ENCODE measurements at places on chromosomes 4 and X.

- DNase-seq = no peak
Observed at GRCh38 chr4:104625706-104626105, 131.0 kb upstream of the CXXC4 start.

- DNase-seq = no peak
Observed at GRCh38 chr4:10380735-10381134, 76.5 kb downstream of the ZNF518B start.

- no peak for DNase-seq
Observed at GRCh38 chrX:29952016-29952415, 263.3 kb upstream of the MAGEB2 start.

DNA sequence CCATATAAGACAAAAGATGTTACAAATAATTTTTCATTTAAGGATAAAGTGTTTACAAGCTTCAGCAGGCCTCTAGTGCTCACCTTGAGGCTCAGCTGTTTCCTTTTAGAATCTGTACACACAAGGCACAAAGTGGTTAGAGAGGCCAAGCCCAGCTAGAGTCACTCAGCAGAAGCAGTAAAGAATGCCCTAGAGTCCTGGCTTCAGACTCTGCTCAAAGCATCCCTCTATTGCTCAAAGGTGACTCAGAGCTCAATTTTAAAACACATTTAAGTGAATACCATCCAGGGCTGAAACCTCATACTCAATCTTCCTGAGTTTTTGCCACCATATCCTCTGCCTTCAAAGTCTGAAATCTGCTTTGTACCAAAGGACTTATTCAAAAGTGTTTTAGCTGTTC lies 22.6 kb upstream of the PHF8 start:
- no peak for DNase-seq

- DNase-seq = no peak
Observed at GRCh38 chr4:1201851-1202525, 29.6 kb upstream of the SPON2 start.

DNA sequence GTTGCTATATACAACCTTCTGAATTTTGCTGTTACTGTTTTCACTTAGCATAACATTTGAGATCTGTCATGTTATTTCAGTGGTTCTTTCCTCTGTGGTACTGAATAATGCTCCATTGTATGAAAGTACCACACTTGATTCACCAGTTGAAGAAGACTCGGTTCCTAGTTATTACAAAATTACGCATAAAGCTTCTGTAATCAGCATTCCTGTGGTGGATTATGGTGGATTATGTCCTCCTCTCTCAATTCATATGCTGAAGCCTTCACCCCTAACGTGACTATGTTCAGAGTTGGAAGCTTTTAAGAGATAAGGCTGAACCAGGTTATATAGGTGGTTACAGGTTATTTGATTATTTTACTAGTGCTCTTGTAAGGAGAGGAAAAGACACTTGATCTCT lies 2143.5 kb upstream of the AGA start:
- no peak for DNase-seq

- DNase-seq = no peak
Observed at GRCh38 chr4:74357965-74358364, 7.0 kb upstream of the EREG start.

DNA sequence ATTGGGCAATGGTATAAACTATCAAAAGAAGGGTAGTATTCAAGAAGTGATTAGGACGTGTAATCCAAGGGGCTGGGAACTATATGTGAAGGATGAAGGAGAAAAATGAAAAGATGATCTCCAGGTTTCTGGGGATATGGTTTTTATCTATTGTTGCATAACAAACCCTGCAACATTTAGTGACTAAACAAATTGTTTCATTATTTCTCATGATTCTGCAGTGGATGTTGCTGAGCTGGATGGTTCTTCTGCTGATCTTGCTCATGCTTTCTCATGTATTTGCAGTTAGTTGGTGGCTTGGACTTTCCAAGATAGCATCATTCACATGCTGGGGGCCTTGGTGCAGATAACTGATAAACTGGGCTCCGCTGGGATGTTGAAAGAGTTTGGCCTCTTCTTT lies 29.1 kb downstream of the PHOX2B start:
- no peak for DNase-seq

DNA sequence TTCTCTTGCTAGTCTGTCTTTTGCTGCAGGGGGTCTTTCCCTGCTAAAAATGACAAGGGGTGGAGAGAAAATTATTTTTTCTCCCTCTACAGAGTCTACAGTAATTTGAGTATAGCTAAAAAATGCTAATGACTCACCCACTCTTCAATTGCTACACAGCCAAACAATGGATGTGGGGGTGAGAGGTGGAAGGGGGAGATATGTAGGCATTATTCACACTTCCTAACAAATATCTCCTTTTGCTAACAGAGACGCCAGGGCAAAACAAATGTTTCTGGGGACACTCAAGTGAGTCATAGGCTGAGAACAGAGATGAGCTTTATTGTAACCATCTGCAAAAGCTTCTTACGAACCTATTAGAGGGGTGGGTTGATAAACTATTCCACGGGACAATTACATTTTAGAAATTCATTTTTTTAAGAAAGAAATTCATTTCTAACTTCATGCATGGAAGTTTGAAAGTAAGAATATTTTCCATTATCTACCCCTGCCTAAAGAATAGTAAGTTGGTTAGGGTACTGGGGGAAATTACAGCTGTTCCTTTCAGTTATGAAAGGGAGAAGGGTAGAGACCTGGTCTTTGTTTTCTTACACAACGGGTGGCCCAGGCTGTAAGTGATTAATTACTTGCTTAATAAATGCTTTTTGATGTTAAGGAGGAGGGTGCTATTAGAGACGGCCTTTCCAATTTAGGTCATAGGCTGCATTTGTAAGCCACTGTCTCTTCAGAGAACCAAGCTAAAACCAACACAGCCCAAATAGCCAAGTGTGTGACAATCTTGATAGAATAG lies 12.8 kb downstream of the SCD5 start:
- no peak for DNase-seq

- no peak for DNase-seq
Observed at GRCh38 chr4:185016101-185016940, 2.0 kb upstream of the HELT start.

DNA sequence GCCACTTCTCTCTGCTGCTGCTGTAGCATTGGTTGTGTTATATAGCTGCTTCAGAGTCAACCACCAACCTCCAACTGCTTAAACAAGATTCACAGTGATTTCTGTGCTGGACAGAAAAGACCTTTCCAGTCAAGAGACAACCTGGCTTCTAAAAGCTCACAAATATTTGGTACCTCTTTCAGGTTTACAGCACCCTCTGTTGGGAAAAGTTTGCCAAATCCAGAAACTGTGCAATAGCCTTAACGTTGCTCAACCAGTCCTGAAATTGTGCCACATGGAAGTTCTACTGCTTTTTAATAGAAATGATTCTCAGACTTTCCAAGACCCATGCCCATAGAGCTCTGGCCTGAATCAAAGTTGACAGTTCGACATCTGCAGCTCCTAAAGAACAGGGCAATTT lies 842.1 kb upstream of the HTR2C start:
- DNase-seq = no peak

GRCh38 chr4:88696630-88697029 lies 999 bp downstream of the NAP1L5 start:
- DNase-seq = no peak

- no peak for DNase-seq
Observed at GRCh38 chr4:2689825-2690700, 66.1 kb downstream of the TNIP2 start.

- DNase-seq = peak; percentile 5
Observed at GRCh38 chr4:74531963-74532794, 87.2 kb downstream of the AREG start.

DNA sequence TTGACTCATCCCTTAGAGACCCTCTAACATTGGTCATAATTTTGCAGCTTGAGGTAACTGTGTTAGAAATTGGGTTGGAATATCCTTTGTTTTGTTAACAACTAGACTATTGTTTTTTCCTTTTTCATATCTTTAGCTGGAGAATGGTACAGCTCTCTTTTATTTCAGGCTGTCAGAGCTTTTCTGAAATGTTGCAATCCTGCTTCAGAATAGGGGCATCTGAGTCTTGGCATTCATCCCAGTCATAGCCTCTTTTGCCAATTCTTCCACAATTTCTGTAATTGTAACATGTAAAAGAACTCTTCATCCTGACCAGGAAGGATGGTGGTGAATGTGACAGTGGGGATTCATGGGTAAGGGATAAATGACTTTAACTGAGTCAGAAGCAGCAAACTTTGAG lies 128.7 kb downstream of the FHIP1A start:
- no peak for DNase-seq

DNA sequence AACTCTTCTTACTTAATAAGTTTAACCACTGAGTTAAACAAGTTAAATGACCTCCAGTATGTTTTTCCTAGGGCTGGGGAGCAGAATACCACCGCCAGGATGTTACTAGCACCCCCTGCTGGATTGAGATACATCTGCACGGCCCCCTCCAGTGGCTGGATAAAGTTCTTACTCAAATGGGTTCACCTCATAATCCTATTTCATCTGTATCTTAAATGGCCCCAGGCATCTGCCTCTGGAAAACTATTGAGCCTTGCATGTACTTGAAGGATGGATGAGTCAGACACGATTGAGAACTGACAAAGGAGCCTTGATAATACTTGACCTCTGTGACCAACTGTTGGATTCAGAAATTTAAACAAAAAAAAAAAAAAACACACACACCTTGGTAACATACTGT lies 61.5 kb upstream of the MMAA start:
- no peak for DNase-seq

- no peak for DNase-seq
Observed at GRCh38 chrX:141405853-141406492, 163.7 kb upstream of the SPANXC start.

- no peak for DNase-seq
Observed at GRCh38 chr4:184810720-184811119, 15.0 kb downstream of the ACSL1 start.

DNA sequence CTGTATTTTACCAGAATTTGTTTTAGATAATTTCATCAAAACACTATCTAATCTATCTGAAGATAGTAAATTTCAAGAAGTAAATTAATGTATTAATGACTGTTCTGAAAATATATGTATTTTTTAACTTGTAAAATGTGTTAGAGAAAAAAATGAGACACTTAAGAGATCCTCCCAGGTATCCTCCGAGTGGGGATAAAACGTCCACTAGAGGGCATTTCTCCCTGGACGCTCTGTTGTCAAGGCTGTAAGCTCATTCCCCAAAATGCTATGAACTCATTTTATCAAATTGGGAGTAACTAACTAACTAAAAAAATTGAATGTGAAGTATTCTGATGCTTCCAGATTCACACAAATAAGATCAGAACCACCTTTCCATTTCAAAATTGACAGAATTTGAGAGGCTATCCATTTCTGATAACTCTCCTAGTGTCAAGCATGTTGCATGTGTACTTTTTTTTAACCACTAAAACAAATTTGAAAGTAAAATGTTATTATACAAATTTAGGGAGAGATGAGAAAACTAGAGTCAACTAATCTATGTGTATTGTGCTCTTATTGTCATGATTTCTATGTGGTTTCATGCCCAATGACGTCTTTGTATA lies 337.3 kb upstream of the HS3ST1 start:
- no peak for DNase-seq

GRCh38 chr4:33881176-33881575 lies 2363.1 kb downstream of the ARAP2 start:
- DNase-seq = no peak

DNA sequence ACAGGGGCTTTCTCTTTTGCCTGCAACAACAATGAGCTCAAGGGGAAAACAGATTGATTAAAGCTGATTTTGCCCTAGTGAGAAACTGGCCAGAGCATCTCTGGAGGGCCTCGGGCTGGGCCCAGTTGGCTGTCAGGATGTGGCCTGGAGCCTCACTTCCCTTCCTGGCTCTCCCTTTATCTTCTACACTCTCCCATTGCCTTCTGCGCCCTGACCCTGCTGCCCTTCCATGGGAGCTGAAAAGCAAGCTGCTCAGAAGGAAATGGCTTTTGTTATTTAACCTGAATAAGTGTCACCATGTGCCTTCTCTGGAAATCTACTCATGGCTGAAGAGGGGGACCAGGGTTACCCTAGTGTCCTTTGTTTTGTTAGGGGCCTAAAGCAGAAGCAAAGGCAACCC lies 43.8 kb downstream of the NHSL2 start:
- no peak for DNase-seq

DNA sequence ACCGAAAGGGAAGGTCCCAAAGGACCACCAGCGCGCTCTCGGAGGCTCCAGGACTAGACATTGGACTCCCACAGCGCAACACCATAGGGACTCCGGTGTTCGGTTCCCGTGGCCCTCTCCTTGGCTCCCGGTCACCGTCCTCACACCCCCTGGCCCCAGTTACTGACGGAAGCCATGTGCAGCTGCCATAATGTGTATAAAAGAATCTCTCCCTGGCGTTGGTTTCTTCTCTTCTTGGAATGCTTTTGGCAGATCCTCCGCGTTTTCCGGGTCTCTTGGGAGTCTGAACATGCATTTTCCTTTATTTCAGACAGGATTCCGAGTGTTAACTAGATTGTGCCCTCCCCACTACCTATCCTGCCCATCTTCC lies 69.8 kb downstream of the FBXO8 start:
- DNase-seq = no peak

GRCh38 chrX:84501798-84502628 lies at the start of gene HDX:
Gene HDX, minus strand, starts transcription at chrX:84502453. Its CDS starts 27,056 bp downstream, at chrX:84475397.
- DNase-seq = peak; percentile 73

GRCh38 chr4:22170353-22170752 lies 221.8 kb upstream of the KCNIP4 start:
- DNase-seq = no peak

- DNase-seq = no peak
Observed at GRCh38 chr4:93810340-93810992, 18.1 kb upstream of the ATOH1 start.

DNA sequence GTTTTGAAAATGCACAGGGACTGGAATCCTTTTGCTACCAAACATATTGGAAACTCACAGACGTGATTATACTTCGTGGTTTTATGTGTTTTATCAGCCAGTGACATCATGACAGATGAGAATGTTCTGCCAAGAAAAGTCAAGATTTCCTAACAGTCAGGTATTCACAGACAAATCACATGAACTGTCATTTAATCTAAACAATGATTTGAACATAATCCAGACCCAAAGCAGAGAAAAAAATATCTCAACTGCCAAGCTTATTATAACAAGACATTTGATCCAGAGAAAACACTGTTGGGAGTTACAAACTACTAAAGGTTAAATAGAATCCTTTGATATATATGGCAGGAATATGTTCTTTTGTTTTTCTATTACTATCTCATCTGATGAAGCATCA lies 635.9 kb upstream of the FRG1 start:
- no peak for DNase-seq

- DNase-seq = no peak
Observed at GRCh38 chr4:142404191-142404611, 441.9 kb downstream of the INPP4B start.

DNA sequence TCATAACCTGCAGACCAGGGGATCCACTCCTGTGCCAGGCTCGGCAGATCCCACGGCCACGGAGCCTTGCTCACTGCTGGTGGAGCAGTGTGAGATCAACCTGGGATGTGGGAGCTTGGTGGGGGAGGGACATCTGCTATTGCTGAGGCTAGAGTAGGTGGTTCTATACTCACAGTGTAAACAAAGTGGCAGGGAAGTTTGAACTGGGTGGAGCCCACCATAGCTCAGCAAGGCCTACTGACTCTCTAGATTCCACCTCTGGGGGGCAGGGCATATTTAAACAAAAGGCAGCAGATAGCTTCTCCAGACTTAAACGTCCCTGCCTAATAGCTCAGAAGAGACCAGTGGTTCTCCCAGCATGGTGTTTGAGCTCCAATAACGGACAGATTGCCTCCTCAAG lies 54.7 kb upstream of the EPHA5 start:
- no peak for DNase-seq

Data from NCI-H2107 (cell line).